Breast epithelium (tissue), 4 donors: ENCODE measurements at places on chromosomes 7 and 10. TPM values are rescaled to one million over a fixed set of nuclear protein-coding genes. Genes with fewer than 3 reads are reported as not detected.

CRTAC1 gene
- total RNA-seq: 4.7 TPM

DNA sequence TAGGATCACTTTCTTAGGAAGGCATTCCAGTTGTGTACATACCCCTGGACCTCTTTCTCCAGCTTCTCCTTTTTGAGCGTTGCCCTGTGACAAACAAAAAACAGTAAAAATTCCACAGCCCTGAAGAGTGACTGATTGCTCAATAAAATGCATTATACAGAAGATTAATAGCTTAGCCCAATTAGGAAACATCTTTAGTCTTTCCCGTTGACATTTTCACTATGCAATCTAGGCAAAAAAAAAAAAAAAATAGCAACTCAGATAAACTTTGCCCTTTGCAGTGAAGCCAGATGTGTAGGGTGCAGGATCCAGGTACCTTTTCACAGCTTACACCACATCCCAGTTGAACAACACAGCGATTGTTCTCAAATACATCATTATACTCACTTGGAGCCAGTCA lies 17.9 kb downstream of the COL28A1 start:
- no peak for DNase-seq
- no peak overlapping the region for H3K27ac ChIP-seq
- H3K4me3 ChIP-seq: no peak overlapping the region
- H3K36me3 ChIP-seq: no peaks in the 10 kb centered on the region
- no peaks in the 10 kb centered on the region for H3K4me1 ChIP-seq
- no peaks in the 10 kb centered on the region for H3K27me3 ChIP-seq

- no peaks in the 10 kb centered on the region for H3K27me3 ChIP-seq
- no peaks in the 10 kb centered on the region for H3K36me3 ChIP-seq
- no peak overlapping the region for H3K4me3 ChIP-seq
- DNase-seq: no peak
- no peak overlapping the region for H3K27ac ChIP-seq
These were observed 492.7 kb downstream of the DNAJB6 start for GRCh38 chr7:157829491-157829890.

DNA sequence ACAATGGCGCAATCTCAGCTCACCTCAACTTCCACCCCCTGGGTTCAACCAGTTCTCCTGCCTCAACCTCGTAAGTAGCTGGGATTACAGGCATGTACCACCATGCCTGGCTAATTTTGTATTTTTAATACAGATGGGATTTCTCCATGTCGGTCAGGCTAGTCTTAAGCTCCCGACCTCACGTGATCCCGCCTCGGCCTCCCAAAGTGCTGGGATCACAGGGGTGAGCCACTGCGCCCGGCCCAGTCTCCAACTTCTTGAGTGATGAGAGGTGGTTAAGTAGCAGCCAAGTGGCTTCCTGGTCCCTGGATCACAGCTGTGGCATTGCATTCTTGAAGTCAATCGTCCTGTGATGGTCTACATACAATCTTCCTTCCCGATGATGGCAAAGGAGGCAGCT lies 46.1 kb upstream of the NFE2L3 start:
- DNase-seq: no peak
- H3K27ac ChIP-seq: no peak overlapping the region
- no peaks in the 10 kb centered on the region for H3K36me3 ChIP-seq
- H3K4me3 ChIP-seq: no peak overlapping the region
- no peaks in the 10 kb centered on the region for H3K27me3 ChIP-seq
